ENCODE measurements at places on chromosomes 3 and 15. TPM values are rescaled to one million over a fixed set of nuclear protein-coding genes. Genes with fewer than 3 reads are reported as not detected.
A peak's percentile ranks its signal among the peaks of the same experiment; 100 is the strongest.

Gene ADGRG7
- total RNA-seq: not detected

Gene TRAIP
- 1.7 TPM for total RNA-seq

Gene ZMAT3
- 12.9 TPM for total RNA-seq

Gene KLF15
- total RNA-seq: 34.0 TPM

GRCh38 chr3:27202959-27203358 lies 166.2 kb downstream of the NEK10 start:
- DNase-seq: no peak

DNA sequence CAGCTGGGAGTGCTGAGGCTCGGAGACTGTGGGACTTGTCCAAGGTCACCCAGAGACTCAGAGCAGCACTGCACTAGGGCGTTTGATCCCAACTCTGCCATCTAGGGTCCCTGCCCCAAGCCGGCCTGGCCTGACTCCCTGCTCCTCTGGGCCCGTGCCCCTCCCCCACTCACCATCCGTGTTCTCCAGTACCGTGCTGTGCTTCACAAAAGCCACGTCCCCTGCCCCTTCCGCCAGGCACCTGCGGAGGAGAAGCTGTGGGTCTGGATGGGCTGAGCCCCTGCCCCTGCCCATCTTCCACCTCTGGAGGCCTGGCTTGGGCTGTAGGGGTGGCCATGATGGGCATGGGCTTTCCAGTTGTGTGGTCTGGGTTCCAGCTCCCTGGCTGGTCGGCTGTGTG lies 8.4 kb downstream of the MELTF start:
- DNase-seq: peak; percentile 39

DNA sequence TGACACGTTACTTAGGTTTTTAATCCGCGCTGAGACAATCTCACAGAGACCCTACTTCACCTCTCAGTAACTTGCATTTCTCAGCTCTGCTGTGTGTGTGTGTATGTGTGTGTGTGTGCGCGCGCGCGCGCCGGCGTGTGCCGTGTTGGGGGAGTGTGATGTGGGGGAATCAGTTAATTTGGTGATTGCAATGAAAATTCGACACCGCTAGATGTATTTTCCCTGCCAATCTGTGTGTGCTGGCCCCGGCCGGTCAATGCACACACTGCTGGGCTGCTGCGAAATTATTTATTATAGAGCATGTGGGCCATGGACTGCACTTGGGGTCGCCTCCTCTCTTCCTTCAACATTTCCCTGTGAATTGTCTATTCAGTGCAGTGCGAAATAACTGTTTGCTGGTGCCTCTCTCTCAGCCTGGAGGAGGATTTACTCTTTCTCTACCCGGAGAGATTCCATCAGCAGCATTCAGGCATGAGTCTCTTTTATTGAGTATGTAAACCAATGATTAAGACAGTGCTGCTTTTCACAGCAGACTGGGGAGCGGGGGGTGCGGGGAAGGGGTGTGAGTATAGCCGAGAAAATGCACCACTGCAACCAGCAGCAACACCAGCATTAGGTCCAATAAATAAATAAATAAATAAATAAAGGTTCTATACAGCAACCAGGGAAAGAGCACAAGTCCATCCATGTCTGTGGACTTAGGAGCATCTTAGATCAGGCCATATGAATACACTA lies 2.9 kb downstream of the CADM2 start:
- DNase-seq: no peak

- peak; percentile 17 for DNase-seq
Measured at GRCh38 chr3:49260806-49261324, 16.2 kb downstream of the C3orf62 start.

DNA sequence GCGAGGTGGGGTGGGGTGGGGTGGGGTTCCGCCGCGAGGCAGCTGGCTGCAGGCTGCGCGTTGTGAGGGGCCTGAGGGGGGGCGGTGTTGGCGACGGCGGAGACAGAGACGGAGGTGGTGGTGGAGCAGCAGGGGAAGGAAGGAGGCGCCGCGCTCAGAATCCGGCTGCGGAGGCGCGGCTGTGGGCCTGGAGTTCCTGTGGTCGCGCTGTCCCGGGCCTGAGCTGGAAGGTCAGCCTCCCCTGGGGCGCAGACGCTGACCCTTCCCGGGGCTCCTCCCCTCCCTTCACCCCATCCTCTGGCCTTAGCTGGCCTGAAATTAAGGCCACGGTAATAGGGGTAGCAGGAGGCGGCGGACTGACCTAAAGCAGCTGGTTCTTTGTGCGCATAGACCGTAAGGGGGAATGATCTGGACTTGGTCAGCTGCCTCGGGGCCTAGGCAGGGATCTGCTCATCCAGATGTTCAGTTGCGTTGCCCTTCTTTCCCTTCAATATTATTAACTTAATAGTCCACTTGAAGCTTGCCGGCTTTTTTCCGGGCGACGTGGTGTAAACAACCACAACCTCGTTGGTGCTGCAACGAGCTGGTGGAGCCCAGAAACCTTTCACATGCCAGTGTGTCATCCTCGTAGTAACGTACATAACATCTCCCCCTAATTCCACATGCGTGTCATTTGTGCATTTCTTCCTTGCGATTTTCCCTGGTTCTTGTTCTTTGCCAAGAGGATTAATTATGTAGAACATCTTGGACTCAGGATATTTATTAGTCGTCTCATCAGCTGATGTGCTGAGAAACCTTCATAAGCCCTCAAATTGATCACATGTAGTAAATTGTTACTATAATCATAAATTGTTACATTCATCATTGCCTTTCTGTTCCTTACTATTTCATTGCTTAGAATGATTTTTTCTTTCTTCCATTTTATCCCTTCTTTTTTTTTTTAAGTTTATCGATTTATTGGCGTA lies 626 bp downstream of the SEC62 start:
- DNase-seq: peak; percentile 74

- no peak for DNase-seq
Measured at GRCh38 chr3:136270179-136270578, 20.0 kb downstream of the PCCB start.

GRCh38 chr3:95302044-95302443 lies 1239.2 kb downstream of the NSUN3 start:
- DNase-seq: no peak

DNA sequence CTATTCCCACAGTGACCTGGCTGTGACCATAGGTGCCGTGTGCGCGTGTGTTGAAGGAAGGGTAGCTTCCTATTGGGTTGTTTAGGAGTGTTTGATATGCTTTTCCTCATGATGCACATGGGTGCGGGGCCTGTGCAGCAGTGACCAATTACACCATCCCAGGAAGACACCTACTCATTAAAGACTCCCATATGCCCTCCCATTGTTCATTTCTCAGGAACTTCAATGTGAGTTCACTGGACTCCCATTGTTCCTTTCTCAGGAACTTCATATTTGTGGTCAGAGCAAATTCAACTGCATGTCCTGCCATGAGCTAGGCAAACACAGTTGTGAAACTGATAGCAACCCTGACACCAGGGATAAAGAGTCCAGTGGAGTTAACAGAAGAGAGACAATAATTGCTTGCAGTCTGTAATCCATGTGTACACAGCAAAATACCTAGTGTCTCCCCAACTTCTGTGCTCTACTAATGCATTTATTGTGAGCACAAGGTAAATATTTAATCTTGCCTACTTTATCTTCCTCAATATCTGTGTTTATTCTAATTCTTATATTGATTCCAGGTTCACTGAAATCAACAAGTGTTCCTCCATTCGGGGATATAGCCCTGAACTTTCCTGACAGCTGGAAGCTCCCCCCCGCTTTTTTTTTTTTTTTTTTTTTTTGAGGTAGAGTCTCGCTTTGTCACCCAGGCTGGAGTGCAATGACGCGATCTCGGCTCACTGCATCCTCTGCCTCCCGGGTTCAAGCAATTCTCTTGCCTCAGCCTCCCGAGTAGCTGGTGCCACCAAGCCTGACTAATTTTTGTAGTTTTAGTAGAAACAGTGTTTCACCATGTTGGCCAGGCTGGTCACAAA lies 57.5 kb upstream of the GCNT3 start:
- no peak for DNase-seq

- DNase-seq: no peak
Measured at GRCh38 chr15:61169275-61169903, 59.7 kb downstream of the RORA start.

GRCh38 chr15:75215107-75216004 lies 13.7 kb downstream of the C15orf39 start:
- DNase-seq: no peak

- no peak for DNase-seq
Measured at GRCh38 chr15:33138000-33138399, 56.5 kb downstream of the FMN1 start.

GRCh38 chr3:158801201-158801600 lies 653 bp upstream of the MFSD1 start:
- DNase-seq: no peak

GRCh38 chr15:49987198-49987785 lies 131.7 kb downstream of the ATP8B4 start:
- DNase-seq: no peak

GRCh38 chr3:105798381-105798934 lies 70.4 kb downstream of the CBLB start:
- DNase-seq: no peak

Data from Right ventricle myocardium superior (tissue), 1 donor.